ENCODE measurements at places on chromosomes 6 and 20.
A peak's percentile ranks its signal among the peaks of the same experiment; 100 is the strongest.

DNA sequence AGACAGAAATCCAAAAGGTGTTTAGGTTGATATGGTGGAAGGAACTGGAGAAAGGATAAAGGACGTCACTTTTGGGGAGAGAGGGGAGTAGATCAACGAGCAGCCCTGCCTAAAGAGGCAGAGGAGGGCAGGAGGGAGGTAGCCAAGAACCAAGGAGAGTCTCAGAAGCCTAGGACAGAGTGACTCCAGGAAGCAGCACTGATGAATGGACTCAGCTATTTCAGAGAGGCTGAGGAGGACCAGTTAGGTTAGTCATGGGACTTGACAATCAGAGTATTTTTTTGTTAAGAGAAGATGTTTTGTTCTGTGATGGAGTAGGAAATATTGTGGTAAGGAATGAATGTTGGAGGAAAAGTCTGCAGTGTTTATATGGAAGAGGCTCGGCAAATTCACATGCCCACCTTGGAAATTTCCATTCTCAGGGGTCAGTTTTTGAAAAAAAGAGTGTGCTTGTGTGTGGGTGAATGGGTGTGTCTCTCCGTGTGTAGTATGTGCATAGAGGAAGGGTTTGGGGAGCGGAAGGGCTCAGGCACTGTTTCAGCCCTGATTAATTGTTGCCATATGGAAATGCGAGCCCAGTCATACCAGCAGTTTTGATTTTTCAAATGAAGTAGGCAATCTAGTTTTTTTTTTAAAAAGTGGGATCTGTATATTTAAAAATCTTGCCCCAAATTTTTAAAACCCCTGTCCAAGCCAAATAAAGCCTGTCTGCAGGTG is 303.6 kb downstream of the SAMD5 start:
- no peak for DNase-seq

DNA sequence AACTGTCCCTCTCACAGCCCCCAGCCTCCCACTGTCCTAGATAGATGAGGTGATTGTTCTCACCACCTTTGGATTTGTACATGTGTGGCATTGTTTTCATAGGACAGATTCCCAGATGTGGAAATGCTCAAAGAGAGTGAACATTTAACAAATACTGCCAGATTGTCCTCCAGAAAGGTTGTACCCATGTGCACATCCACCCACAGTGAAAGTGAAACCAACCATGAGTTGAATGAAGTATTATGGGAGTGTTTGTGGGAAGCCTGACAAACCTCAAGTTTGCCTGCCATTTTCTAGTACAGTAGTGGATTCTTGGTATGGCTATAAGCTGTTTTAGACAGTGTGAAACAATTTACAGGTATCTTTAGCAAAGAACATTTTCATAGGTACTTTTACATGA is 42.7 kb downstream of the ANKRD6 start:
- no peak for DNase-seq

GRCh38 chr6:113380591-113380990 is 476.6 kb upstream of the MARCKS start:
- no peak for DNase-seq

- no peak for DNase-seq
These were observed 6.9 kb downstream of the ZMYND8 start for GRCh38 chr20:47349365-47350180.

DNA sequence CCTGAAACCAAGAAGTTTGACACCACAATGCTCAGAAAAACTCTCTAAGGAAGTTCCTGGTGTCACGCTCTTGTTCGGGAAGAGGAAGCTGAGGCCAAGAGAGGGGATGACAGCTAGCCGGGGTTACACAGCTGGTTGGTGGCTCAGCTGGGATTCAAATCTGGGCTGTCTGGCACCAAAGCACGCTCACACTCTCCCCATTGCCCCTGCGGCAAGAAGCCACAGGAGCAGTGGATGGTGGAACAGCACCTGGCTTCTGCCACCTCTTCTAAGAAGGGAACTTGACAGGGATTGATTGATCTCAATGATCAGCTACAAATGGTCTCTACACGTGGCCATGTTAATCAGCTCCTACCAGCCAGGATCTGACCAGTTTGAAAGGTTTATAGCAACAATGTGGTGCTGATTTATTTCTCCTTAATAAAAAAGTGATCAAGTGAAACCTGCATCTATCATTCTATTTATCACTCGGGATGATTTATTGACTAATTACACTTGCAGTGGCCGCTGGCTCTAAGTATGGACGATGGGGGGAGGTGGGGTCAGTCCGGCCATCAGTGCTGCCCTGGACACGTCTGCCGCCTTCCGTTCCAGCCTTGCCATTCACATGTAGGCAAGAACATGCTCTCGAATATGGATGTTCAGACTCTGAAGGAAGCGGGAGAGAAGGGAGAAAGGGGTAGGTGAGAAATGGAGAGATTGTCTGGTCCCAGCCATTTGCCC is 71.9 kb upstream of the TOP1 start:
- DNase-seq = no peak

DNA sequence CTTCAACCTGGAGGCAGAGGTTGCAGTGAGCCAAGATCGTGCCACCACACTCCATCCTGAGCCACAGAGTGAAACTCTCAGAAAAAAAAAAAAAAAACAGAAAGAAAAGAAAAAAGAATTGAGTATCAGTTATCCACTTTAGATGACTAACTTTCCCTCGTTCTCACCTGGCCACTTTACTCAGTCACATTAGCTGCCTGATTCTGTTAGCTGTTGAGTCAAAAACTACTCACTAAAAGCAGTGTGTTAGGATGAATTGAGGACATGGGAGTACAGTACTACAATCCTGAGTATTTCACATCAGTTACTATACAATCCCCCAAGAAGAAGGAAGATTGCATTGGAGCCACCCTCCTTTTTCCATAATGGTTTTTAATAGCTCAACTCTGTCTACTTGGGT is 114.6 kb downstream of the ADAT2 start:
- no peak for DNase-seq

DNA sequence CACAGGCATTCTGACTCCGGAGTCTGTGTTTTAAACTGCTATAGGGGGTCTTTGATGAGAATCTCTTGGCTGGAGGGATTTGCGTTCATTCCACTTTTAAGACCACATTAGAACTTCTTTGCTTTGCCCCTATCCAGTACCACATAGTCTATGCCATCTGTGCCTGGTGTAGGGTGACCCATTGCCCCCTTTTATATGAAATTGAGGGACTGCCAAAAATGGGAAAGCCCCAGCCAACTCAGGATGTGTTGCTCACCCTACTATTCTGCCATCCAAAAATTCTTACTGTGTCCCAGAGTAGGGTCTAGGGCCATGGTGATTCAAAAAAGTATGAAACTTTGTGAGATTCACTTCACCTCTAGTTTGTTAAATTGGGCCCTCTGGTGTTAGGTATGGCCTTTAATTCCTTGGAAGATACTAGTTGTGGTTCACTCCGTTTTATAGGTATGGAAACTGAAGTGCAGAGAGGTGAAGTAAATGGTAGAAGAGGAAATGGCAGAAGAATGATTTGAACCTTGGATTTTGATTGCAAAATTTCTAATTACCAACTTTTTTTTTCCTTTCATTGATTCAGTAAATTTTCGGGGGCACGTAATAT is 1.4 kb downstream of the PFDN4 start:
- no peak for DNase-seq

GRCh38 chr6:154668156-154668555 is 65.1 kb upstream of the SCAF8 start:
- no peak for DNase-seq

DNA sequence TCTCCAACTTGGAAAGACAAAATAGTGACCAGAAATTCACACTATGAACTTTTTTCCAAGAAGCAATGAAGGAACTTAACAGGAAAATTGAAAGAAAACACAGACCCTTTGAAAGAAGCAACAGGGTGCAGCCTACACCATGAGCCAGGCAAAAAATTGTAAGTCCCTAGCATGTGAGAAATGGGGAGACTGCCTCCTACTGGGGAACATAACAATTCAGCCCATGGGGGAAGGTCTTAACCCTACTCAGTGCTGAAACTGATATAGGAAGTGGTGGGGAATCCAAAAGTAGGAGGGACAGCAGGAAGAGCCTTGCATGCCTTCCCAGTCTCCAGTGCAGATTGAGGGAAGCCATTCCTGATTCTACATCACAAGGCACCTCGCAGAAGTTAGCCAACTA is 235.1 kb upstream of the UFL1 start:
- DNase-seq = no peak

DNA sequence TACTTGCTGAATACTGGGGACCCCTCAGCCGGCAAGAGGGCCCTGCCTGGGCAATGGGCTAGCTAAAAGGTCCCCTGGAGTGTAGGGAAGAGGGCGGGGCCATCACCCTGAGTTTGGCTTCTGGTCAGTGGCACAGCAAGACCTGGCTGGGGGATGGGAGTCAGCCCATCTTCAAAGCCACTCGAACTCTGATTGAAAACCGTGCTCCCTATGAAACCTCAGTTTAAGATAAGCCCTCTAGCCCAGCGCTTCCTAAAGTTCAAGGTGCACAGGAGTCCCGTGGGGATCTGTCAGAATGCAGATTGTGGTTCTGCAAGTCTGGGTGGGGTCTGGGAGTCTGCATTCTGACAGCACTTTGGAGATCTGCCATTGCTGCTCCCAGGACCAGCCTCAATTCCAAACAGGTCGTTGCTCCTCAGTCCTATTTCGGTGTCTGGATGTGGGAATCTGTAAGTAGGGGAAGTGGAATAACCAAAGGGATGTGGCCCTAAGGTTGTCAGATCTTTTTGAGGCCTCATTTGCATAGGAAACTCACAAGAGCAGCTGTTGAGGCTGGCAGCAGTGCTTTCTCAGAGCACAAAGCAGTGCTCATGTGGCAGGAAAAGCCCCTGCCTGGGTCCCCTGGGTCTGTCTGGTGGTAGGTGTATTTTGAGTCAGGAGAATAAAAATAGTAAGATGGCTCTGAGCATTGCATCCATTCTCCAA is 85.3 kb upstream of the SCP2D1 start:
- no peak for DNase-seq

- DNase-seq = no peak
These were observed 70.8 kb downstream of the TPD52L1 start for GRCh38 chr6:125224231-125224861.

DNA sequence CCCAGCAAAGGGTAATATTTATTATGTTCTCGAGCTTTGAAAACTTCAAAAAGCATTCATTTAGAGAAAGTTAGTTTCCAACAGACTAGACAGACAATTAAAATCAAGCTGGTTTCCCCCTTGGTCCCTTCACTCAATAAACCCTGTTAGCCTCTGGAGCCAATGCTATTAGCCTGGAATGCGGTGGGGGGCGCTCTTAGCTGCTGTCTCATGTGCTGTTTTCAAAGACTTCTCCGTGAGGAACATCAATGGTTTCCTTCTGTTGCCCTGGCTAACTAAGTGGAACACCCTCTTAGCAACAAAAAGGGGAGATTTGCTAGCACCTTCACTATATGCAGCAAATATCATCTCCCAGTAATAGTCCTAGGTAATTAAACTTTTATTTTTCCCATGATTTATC is 86.4 kb downstream of the LY86 start:
- DNase-seq = no peak

- DNase-seq = no peak
These were observed 71.2 kb downstream of the KIAA0319 start for GRCh38 chr6:24574809-24575208.

DNA sequence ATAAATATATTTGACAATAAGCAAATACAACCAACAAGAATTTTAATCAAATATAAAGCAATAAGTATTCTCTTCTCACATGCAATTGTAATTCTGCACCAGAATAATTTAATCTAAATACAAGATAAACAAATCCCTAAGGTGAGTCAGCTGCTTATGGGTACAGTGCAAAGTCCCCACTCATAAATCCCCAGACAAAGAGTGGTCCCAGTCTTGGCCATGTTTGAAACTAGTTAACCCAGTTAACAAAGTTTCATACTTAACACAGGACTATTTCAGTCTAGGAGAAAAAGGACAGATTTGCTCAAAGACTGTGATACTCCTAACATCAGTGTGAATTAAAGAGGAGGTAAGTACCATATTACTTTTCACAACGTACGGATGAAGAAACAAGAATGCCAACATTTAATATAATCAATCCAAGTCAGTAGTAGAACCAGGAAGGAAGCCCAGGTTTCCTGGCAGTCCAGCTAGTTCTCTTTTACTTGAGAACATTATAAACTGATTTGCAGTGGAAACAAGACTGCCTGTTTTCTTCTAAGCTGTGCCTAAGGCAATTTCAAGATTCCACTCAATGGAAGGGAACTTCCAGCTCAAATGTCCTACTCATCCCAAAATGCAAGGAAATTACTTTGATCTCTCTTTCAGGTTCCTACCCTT is 10.4 kb downstream of the SAMD3 start:
- no peak for DNase-seq

DNA sequence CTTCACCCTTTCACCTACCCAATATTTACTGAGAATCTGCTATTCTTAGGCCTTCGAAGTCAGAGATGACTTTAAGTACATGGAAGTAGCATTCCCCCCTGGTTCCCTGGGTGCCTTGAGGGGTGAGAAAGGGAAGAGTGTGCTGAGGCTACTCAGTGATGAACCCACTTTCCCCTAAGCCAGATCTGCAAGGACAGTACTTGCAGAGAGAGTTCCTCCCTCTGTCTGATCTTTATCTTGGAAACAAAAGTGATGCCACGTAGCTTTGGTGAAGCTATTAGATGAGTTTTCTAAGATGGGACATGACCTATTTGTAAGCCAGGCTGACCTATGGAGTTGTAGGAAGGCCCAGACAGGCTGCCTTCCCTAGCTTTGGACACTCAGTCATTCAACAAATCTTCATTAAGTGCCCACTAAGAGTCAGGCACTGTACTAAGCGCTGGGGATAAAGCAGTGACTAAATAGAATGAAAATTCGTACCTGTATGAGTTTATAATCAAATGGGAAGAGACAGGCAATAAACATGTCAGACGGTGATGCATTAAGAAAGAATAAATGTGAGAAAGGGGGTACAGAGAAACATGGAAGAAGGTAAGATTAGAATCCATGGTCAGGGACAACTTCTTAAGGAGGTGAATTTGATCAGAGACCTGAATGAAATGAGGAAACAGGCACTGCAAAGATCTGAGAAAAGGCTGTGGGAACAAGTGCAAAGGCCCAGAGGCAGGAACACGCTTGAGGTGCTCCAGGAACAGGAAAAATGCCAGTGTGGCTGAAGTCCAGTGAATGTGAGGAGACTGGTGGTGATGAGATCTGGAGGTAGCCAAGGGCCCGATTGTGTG is 42.2 kb downstream of the BCL2L1 start:
- DNase-seq = no peak

- DNase-seq = no peak
These were observed 303.0 kb downstream of the PRL start for GRCh38 chr6:21993841-21994240.

GRCh38 chr6:94377835-94378234 is 958.5 kb upstream of the EPHA7 start:
- DNase-seq = no peak

- DNase-seq = peak; percentile 38
These were observed 42.0 kb upstream of the PLCG1 start for GRCh38 chr20:41095110-41095969.

DNA sequence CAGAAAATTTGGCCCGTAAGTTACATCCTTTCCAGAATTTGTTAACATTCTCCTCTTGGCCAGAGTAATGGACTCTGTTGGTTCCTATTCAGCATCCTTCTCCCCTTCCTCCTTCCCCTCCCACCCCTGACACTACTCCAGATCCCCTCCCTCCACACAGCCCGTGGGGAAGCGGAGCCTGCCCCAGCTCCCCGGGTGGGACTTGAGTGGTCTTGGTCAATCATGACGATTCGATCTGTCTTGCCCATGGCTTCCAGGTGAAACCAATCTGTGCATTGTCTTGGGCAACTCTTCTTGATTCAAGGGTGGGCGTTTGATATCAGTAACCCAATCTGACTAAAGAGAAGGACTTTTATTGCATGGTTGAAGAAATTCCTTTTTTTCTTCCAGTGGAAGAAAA is 143.9 kb downstream of the ANKRD60 start:
- no peak for DNase-seq

GRCh38 chr6:157596461-157596860 is 215.5 kb downstream of the ZDHHC14 start:
- no peak for DNase-seq
